Activated CD4-positive, alpha-beta T cell treated with anti-CD3 and anti-CD28 coated beads, Interleukin-2, amount 10 ng/mL, durations not matched to agents 24 days and 14 days (primary cell): ENCODE measurements at places on chromosomes 3 and 15. TPM values are rescaled to one million over a fixed set of nuclear protein-coding genes. Genes with fewer than 3 reads are reported as not detected.

DNA sequence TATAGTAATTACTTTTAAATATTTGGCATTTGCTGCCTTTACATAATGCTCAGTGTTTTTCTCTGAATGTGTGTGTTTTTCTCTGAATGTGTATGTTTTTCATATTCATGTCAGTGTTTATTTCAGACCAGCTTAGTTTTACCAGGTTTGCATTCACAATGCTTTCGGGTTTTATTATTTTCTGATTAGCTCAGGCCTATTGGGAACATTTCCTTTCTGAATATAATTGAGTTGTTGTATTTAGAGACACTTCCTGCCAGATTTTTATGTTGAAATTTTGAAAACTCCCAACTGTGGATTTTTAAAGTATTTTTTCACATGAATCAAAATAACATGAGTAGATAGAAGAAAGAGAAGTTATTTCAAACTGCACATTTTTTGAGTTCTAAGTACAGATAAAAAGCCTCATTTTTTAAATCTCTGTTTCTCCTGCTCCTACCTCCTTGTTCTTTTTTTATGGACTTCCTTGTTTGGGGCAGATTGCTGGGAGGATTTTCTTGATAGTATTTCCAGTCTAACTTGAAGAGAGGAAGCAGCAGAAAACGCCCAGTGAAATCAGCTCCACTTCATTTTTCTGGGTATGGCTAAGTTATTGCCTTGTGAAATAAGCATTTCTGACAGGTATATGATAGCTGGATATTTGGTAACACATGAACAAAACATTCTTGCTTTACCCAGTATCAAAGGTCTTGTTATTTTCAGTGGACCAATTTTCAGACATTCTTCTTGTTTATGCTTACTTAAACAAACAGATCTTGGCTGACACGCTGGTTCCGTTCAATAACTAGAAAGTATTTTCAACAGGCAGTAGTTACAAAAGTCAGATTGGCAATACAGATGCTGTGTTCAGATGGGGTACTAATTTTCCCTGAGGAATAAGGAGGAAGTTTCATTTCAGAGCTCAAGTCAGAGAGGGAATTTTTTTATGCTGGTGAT is 70.7 kb downstream of the RIOX2 start:
- H3K36me3 ChIP-seq = peaks cover 22% of the 10 kb centered on the region
- no peaks in the 10 kb centered on the region for H3K27me3 ChIP-seq
- DNase-seq = no peak
- no peak overlapping the region for H3K27ac ChIP-seq
- H3K4me3 ChIP-seq = no peak overlapping the region

GRCh38 chr3:33023176-33024136 is 72.0 kb downstream of the CCR4 start:
- peak overlapping the region; percentile 95 for H3K27ac ChIP-seq
- no peaks in the 10 kb centered on the region for H3K27me3 ChIP-seq
- H3K4me3 ChIP-seq = peak overlapping the region; percentile 59
- peaks cover 44% of the 10 kb centered on the region for H3K36me3 ChIP-seq

FGF7 gene
- not detected in 2 replicates for total RNA-seq

GRCh38 chr3:13873818-13874217 is 6.1 kb downstream of the WNT7A start:
- H3K27me3 ChIP-seq = peaks cover 50% of the 10 kb centered on the region
- peaks cover 9% of the 10 kb centered on the region for H3K4me1 ChIP-seq
- H3K36me3 ChIP-seq = no peaks in the 10 kb centered on the region
- no peak overlapping the region for H3K27ac ChIP-seq

MUSTN1 gene
- total RNA-seq = 0.43 and 0.54 TPM in 2 replicates

- H3K4me1 ChIP-seq = peaks cover 3% of the 10 kb centered on the region
- DNase-seq = no peak
- H3K36me3 ChIP-seq = no peaks in the 10 kb centered on the region
- no peak overlapping the region for H3K4me3 ChIP-seq
Measured at GRCh38 chr3:12791430-12791829, 5.0 kb upstream of the CAND2 start.

DNA sequence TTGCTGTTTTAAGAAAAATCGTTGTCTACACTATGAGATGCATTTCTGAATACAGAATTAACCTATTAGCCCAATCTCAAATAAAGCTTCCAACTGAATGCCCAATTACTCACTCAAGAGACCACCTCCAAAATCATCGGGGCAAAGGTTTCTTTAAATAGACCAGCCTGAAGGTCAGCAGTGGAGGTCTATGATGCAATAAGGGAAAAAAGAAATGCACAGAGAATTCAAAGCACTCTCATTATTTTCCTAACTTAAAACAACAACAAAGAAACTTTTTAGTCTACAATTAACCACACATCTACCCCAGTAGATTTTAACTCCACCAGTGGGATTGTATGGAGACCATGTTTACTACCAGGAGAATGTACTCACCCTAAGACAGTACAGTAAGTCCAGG is 657.7 kb upstream of the CCDC54 start:
- no peak for DNase-seq
- H3K4me1 ChIP-seq = no peaks in the 10 kb centered on the region
- H3K27ac ChIP-seq = no peak overlapping the region
- H3K36me3 ChIP-seq = no peaks in the 10 kb centered on the region
- H3K4me3 ChIP-seq = no peak overlapping the region

DNA sequence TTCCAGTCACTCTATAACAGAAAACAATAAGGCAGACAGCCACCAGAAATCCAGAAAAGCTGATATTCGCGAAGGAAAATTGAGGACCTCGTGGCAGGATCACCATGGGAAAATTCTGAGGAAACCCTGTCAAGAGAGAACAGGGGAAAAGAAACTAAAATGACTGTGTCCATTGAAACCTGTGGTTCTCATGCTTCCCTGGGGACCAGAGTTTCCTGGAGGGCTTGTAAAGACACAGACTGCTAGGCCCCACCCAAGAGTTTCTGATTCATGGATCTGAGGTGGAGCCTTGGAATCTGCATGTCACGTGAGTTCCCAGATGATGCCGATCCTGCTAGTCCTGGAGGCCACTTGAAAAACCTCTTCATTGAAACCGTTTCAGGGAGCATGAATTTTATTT is 420.5 kb downstream of the EPHB1 start:
- no peaks in the 10 kb centered on the region for H3K27me3 ChIP-seq
- H3K4me3 ChIP-seq = no peak overlapping the region
- H3K4me1 ChIP-seq = no peaks in the 10 kb centered on the region
- no peaks in the 10 kb centered on the region for H3K36me3 ChIP-seq

DNA sequence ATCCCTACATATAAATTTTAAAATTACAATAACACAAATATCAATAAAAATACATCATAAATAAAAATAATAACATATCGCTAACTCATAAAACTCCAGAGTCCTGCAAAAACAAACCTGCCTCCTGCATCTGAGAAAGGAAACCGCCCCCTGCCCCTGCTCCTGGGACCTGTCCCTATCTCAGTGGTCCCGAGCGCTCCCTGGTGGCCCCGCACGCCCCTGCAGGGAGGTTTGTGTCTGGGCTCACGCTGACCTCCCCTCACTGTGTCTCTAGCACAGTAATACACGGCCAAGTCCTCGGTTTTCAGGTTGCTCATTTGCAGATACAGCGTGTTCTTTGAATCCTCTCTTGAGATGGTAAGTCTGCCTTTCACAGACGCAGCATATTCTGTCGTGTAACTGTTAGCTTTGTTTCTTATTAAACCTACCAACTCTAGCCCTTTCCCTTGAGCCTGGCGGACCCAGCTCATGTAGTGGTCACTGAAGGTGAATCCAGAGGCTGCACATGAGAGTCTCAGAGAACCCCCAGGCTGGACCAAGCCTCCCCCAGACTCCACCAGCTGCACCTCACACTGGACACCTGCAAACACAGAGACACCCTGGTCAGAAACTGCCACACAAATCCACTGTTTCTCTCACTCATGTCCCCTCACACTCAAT is 554.1 kb downstream of the GOLGA6L6 start:
- no peak overlapping the region for H3K27ac ChIP-seq
- no peaks in the 10 kb centered on the region for H3K4me1 ChIP-seq
- no peak overlapping the region for H3K4me3 ChIP-seq
- H3K27me3 ChIP-seq = no peaks in the 10 kb centered on the region
- no peaks in the 10 kb centered on the region for H3K36me3 ChIP-seq

DNA sequence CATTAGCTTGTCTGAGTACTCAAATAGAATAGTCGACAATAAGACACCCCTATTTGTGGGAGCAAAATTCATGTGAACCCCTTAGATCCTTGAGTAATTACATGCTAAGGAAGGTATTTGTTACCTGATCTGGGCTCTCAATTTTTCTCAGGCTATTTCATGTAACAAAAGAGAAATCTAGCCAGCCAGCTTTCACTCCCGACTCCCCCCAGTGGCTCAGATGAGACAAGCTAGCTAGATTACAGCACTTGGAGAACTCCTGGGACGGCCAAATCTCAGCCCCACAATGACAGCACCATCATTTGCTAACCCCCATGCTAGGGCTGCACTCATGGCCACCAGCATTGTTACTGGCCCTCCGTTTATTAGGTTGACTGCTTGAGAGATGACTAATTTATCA is 41.3 kb downstream of the GLDN start:
- no peak for DNase-seq
- H3K4me1 ChIP-seq = no peaks in the 10 kb centered on the region
- no peaks in the 10 kb centered on the region for H3K36me3 ChIP-seq
- no peak overlapping the region for H3K4me3 ChIP-seq
- H3K27me3 ChIP-seq = peaks cover 6% of the 10 kb centered on the region

DNA sequence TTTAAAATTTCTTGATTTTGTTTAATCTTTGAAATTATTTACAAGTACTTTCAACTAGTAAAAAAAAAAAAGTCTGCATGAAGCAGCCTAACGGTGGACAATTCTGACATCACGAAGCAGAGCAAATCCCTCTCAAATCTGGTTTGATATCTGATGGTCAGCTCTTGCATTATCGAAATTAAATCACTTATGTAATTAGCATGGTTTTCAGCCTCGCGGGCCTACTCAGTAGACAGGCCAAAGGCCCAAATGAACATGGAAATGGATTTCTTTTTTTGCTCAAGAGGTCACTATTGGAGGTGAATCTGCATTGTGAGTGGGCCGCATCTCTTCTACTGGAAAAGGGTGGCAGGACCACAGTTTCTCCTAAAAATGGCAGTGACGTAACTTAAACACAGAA is 209.8 kb downstream of the NR2F2 start:
- H3K27ac ChIP-seq = no peak overlapping the region
- no peaks in the 10 kb centered on the region for H3K27me3 ChIP-seq
- no peak overlapping the region for H3K4me3 ChIP-seq
- H3K36me3 ChIP-seq = no peaks in the 10 kb centered on the region

DNA sequence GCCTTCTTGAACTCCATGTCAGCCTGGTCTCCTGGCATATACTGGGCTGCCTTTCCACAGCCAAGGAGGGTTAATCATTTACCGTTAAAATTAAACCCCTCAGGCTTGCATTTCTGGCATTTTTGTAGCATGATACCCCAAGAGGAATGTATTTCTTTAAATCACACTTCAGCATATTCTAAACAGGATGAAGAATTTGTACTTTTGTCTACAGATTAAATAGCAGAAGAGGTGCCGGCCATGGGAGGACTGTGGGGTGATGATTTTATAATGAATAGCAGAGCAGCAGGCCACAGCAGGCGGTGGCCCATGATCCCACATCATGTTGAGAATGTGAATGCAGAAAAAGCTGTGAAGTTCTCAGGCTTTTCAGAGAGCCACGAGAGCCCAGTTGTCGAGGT is 90.2 kb downstream of the ARNT2 start:
- no peak overlapping the region for H3K4me3 ChIP-seq
- H3K4me1 ChIP-seq = no peaks in the 10 kb centered on the region
- H3K27ac ChIP-seq = no peak overlapping the region
- H3K27me3 ChIP-seq = no peaks in the 10 kb centered on the region
- H3K36me3 ChIP-seq = no peaks in the 10 kb centered on the region

PLSCR2 gene
- total RNA-seq = not detected in 2 replicates

DNA sequence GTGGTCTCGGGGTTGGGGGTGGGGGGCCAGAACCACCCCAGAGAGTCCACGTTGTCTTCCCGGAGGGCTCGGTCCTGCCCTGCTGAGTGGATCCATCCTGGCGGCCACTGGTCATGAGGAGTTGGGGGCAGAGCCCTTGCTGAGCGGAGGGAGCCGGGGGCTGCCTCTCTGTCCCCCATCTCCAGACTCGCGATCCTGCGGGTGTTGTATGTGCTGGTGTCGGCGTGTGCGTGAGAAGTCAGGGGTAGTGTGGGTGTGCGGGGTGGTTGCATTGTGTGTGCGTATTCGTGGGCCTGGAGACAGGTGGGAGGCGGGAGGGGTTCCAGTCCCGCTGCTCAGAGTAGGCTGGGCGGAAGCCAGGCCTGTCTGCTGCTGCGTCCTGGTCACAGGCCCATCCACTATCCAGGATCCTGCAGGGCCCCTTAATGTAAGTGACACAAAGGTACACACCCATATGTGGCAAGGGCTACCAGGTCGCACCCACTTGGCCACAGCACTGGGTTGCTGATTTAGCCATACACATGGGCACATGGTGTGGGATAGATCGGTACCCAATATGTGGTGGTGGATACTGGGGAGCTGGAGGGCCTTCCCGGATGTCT is 30.7 kb downstream of the NBEAL2 start:
- DNase-seq = no peak
- H3K27me3 ChIP-seq = no peaks in the 10 kb centered on the region
- H3K27ac ChIP-seq = peak overlapping the region; percentile 53
- peak overlapping the region; percentile 34 for H3K4me3 ChIP-seq
- H3K36me3 ChIP-seq = peaks cover 35% of the 10 kb centered on the region
- peaks cover 9% of the 10 kb centered on the region for H3K4me1 ChIP-seq

GRCh38 chr15:69265347-69265955 is 33.3 kb upstream of the PAQR5 start:
- no peaks in the 10 kb centered on the region for H3K4me1 ChIP-seq
- no peaks in the 10 kb centered on the region for H3K36me3 ChIP-seq
- no peaks in the 10 kb centered on the region for H3K27me3 ChIP-seq
- no peak overlapping the region for H3K27ac ChIP-seq
- no peak overlapping the region for H3K4me3 ChIP-seq

DNA sequence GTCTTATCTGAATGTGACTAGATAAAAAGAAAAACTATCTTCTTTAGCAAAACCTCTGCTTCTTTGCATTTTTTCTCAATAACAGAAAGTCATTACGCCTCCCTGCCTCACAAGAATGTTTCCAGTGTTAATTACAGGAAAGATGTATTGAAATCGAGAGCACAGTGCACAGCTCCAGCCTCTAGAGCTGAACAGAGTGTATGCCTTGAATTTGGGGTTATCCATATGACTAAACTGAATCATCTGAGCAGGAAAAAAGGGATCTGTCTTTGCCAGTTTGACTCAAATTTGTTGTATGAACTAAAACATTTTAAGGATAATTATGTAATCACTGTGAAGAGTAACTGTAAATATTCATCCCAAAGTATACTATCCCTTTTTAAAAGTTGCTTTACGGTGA is 149.1 kb upstream of the CGNL1 start:
- DNase-seq = no peak
- H3K36me3 ChIP-seq = no peaks in the 10 kb centered on the region
- H3K4me1 ChIP-seq = peaks cover 2% of the 10 kb centered on the region
- no peak overlapping the region for H3K27ac ChIP-seq

GRCh38 chr15:33506781-33507296 is 196.1 kb downstream of the RYR3 start:
- no peaks in the 10 kb centered on the region for H3K4me1 ChIP-seq
- no peak overlapping the region for H3K27ac ChIP-seq
- no peak for DNase-seq
- no peak overlapping the region for H3K4me3 ChIP-seq

- H3K4me1 ChIP-seq = peaks cover 13% of the 10 kb centered on the region
- H3K4me3 ChIP-seq = no peak overlapping the region
- H3K27ac ChIP-seq = no peak overlapping the region
- H3K36me3 ChIP-seq = no peaks in the 10 kb centered on the region
- DNase-seq = no peak
- no peaks in the 10 kb centered on the region for H3K27me3 ChIP-seq
Measured at GRCh38 chr15:85024509-85025336, 43.1 kb downstream of the PDE8A start.

PLA2G4D gene
- not detected in 2 replicates for total RNA-seq

TTBK2 gene
- 10.2 and 11.3 TPM in 2 replicates for total RNA-seq

SH2D7 gene
- not detected in 2 replicates for total RNA-seq
